ENCODE measurements at places on chromosomes 4 and X.

DNA sequence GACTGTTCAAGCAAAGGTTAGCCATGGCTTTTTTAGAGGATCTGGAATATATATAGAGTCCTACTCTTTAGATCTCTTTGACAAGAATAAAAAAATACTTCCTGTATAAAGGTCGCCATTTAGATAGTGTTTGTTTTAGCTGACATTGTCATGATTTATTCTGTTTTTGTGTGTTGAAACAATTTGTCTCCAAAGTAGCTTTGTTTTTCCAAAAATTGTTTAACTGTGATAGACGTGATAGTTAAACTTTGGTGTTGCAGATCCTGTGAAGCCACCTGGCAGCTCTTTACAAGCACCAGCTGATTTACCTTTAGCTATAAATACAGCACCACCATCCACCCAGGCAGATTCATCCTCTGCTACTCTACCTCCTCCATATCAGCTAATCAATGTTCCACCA, 80.3 kb upstream of the SMARCA5 start:
- no peak for DNase-seq

DNA sequence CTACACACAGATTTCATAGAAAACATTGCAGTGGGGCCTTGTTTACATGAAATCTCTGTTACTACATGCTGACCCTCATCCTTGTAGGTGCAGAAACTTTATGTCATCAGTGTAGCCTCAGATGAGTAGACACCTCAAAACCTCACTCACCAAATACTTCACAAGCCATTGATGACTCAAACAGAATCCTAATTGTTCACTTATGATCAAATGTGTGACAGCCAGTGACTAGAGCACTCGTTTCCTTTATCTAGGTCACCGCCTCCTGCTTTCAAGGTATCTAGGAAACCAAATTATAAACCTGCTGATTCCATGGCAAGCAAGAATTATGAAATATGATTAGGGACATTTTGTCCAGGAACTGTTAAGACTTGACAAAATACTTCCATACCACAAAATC, 255.8 kb upstream of the GPRIN3 start:
- DNase-seq, result no peak

- DNase-seq, result no peak
These were observed 339.6 kb upstream of the FAT1 start for GRCh38 chr4:187063251-187063650.

- DNase-seq, result no peak
These were observed 209.3 kb downstream of the GPC3 start for GRCh38 chrX:133776072-133776471.

DNA sequence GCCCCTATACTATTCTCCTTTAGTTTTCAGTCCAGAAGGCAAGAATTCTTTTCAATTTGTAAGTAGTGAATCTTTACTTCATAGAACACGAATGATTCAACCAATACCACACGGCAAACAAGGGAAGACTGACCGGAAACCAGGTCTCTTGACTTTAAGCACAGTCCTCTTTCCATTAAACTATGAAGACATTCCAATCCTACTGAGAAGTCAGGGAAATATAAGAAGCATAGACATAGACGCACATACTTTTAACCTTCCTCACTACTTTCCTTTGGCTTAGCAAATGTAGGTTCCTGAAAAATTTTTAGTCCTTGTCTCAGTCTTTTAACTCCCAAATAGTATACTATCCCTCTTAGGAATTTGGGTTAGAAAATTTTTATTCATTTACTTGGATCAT, 9.1 kb downstream of the CHRDL1 start:
- DNase-seq, result no peak

- DNase-seq, result no peak
These were observed 76.7 kb downstream of the TAB3 start for GRCh38 chrX:30812326-30812725.

- DNase-seq, result no peak
These were observed 164.7 kb downstream of the CHIC2 start for GRCh38 chr4:53899586-53900270.

- DNase-seq, result no peak
These were observed 15.5 kb upstream of the NHS start for GRCh38 chrX:17359500-17359899.

DNA sequence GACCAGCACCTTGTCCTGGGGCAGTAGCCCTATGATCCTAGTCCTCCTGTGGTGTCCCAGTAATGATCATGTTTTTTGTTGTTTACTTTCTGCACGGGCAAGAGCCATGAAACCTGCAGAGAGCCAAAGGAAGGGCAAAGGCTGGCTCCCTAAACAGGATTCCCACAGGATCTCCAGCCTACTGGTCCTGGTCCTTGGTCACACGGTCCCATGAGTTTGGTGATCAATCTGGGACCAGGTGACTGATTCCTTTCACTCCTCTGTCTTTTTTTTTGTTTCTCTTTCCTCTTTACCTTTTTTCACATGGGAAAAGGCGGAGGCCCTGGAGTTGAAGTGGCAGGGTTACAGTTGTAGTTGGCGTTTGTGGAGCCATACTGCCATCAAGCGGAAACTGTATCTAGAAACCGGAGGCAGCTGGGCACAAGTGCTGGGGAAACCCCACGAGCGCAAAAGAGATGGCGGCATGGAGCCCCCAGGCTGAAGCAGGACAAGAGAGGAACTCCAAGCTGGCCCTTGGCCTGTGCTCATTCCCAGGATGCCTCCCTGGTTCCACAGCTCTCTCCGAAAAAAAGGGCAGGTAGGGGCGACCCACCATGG, 34.6 kb downstream of the NBDY start:
- DNase-seq, result no peak

- DNase-seq, result no peak
These were observed 77.8 kb downstream of the OR13H1 start for GRCh38 chrX:131621650-131622049.

DNA sequence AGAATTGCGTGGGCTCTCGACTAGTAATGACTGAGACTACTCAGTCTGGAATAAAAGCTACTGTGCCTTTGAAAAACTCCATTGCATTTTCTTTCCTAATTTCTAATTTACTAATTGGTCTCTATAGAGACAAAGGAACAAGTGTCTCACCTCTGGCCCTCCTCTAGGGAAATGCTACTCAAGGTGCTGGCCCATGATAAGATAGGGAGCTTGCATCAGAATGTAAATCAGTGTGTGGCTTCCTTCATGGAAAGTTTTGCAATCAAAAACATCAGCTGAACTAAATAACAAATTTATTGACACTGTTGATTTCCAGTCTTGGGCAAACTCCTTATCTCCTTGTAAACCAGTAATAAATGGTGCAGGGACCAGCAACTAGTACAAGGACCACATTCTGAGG, 81.8 kb downstream of the SRPX start:
- no peak for DNase-seq
